Fibroblast of skin of right biceps (primary cell): ENCODE measurements at places on chromosomes 2 and 18.

DNA sequence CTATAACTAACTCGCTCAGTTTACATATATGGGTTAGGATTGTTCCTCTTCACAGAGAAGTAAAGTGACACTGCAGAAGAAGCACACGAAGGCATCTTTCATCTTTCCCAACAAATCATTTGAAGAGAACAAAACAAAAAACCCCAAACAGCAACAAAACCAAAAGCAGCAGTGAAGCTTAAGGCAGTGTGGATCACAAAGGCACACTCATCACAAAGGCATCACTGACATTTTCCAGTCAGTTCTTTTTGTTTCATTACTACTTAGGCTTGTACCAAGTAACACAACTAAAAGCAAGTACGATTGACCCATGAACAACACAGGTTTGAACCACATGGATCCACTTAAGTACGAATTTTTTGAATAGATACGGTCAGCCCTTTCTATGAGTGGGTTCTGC lies 75.7 kb downstream of the RNF152 start:
- DNase-seq: peak; percentile 30

DNA sequence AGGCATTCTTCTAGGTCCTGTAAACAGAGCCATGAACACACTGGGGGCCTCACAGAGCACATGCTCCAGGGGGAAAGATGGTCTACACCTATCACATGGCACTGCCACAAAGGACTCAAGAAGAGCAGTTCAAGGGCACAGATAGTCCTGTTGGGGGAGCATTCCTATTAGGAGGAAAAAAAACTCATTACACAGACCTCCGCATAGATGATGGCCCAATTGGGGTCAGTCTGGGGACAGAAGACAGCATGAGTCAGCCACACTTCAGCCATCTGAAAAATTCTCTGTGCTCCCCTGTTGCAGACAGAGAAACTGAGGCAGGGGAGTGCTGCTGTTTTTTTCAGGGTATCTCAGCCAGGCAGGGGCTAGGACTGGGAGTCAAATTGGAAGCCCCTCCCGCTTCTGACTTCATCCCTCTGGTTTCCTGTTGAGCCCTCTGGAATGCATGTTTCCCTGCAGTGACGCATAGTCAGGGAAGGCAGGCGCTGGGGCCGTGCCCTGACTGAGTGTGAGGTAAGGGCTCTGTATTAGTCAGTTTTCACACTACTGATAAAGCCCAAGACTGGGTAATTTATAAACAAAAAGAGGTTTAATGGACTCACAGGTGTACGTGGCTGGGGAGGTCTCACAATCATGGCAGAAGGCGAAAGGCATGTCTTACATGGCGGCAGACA lies 67.9 kb downstream of the RHOB start:
- DNase-seq: peak; percentile 97

- peak; percentile 21 for DNase-seq
These were observed 5.0 kb downstream of the RUFY4 start for GRCh38 chr2:218074031-218074430.

- DNase-seq: peak; percentile 52
These were observed 12.3 kb upstream of the TEX51 start for GRCh38 chr2:126886211-126886915.

- DNase-seq: peak; percentile 80
These were observed 66.2 kb downstream of the MDH1 start for GRCh38 chr2:63654959-63655358.

- no peak for DNase-seq
These were observed 46.2 kb upstream of the ELOA2 start for GRCh38 chr18:47081578-47081977.
